ENCODE measurements at places on chromosomes 3 and 15.

GRCh38 chr3:126419151-126419703 lies 24.5 kb downstream of the CFAP100 start:
- no peak for DNase-seq

DNA sequence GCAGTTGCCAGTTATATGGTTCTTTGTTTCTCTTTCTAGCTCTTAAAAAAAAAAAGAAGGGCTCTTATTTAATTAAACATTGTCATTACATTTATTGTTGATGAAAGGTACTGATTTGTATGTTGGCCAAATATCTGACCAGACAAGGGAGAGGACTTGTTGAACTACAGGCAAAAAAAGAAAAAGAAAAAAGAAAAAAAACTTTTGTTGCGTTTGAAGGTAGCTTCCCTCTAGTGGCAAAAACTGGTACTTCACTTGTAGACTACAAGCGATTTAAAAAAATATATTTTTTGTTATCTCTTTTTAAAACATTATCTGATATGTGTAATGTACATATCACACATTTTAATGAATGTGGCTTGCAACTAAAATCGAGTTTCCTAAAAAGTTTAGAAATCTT lies 280.6 kb downstream of the ROBO2 start:
- no peak for DNase-seq

DNA sequence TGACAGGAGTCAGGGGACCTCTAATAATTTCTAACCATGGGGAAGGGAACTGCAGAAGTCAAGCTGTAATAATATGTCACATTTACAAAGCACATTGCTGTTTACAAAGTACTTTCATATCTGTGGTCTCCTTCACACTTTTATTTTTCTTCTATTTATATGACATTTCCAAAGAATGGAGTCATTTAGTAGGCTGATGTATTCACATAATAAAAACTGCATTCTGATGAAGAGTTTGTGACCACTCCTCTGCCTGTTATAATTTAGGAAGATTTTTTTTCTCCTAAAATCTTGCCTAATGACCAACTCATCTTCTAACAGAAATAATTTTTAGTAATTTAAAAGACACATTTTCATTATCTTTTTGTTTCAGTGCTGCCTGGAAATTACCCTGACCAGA lies 272.2 kb upstream of the VEPH1 start:
- DNase-seq, result no peak

GRCh38 chr3:43503067-43503728 lies 118.6 kb downstream of the ANO10 start:
- no peak for DNase-seq

DNA sequence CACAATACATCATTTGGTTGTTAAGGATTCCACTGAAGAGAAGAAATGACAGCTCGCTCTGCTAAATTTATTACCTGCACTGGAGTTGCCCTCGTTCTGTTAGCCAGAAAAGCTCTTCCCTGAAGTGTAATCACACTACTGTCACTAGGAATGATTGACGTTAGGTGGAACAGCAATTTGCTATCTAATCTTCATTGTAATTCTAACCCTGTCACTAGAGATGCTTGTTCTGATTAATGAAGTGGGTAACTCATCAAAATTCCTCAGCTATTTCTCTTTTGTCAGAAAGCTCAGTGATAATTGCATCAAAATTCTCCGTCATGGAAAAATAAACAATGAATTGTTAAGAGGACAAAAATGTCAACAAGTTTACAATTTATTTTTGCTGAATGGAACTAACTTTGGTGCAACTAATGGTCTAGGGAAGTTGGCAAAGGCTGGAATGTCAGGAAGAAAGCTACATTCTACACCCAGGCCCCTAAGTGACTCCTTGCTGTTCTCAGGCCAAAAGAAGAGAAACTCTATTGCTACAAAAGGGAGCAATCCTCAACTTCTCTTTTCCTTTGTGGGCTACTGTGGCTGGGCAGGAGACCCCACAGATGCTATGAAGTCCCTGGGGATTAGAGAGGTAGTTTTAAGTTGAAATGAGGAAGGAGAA lies 34.1 kb downstream of the CCDC191 start:
- DNase-seq, result no peak

DNA sequence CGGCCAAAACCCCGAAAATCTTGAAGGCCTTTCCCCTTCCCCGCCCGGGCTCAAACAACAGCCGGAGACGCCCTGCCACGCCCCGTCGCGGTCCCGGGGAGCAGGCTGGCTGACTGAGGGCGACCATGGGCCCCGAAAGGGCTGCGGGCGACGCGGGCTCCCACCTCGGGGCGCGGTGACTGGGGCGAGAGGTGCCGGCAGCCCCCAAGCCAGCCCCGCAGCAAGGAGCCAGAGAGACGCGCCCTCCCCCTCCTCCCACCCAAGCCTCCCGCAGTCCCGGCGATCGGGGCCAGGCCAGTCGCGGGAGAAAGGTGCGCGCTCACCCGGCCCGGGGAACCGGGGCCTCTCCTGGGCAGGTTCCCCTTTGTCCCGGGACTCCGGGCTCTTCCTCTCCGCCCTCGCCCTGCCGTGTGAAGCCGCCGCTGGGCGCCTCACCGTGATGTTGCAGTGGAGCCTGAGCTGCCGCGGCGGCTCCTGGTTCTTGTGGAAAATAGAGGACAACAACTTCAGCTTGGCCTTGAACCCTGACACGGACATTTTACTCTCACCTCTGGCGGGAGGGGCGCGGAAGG lies 30.6 kb upstream of the ZSCAN2 start:
- DNase-seq, result no peak

GRCh38 chr15:33988384-33988783 lies 20.1 kb downstream of the CHRM5 start:
- no peak for DNase-seq

- DNase-seq, result no peak
Observed at GRCh38 chr3:140250945-140251344, 316.0 kb downstream of the CLSTN2 start.

GRCh38 chr3:38950581-38950980 lies 101.2 kb downstream of the SCN11A start:
- DNase-seq, result no peak

- no peak for DNase-seq
Observed at GRCh38 chr3:127237835-127238234, 44.9 kb downstream of the PRR23E start.

GRCh38 chr3:100769693-100770092 lies 60.4 kb downstream of the TFG start:
- DNase-seq, result no peak

GRCh38 chr3:195715134-195715533 lies 5.6 kb upstream of the MUC20 start:
- DNase-seq, result no peak

- DNase-seq, result no peak
Observed at GRCh38 chr3:130658678-130659077, 88.0 kb downstream of the PIK3R4 start.

DNA sequence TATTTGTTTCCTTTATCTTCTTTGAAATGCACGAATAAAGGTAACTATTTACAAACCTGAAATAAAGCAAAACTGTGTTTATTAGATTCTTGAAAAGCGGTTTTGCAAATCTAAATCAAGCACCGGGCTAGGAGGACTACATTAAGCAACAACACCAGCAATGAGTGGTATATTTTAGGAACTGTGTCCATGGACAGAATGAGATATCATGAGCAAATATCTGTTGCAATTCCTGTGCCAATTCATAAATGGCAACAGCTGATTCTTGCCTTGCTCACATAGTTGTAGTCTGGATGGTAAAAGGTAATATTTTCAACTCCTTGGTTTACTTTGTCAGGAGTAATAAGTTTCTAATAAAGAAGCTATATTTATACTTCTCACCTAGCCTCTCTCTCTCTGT lies 403.3 kb downstream of the LPP start:
- DNase-seq, result no peak

- no peak for DNase-seq
Observed at GRCh38 chr15:88472225-88472624, 4.7 kb downstream of the MRPS11 start.

DNA sequence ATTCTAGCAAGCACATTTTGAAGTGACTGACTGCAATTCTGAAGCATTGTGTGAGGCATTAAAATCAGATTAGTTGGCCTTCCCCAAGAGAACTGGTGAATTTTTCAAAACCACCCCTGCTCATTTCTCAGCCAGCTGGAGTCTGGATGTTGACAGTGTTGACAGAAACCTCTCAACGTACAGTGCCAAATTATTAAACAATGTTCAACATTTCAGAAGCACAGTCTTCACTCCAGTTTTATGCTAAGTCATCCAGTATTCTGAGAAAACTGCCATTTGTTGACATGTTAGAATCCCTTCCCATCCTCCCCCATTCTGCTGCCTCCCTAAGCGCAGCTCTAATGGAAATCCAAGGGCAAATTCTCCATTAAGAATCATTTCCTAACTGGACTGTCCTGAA lies 369.3 kb upstream of the TRIM42 start:
- no peak for DNase-seq

All from stimulated activated CD4-positive, alpha-beta T cell treated with anti-CD3 and anti-CD28 coated beads, TNF-alpha, amount 100 ng/mL, for 4 hours (primary cell).